ENCODE measurements at places on chromosomes 4 and X.

- H3K27me3 ChIP-seq, result no peaks in the 10 kb centered on the region
- no peak overlapping the region for H3K27ac ChIP-seq
- H3K4me1 ChIP-seq, result no peaks in the 10 kb centered on the region
- H3K36me3 ChIP-seq, result no peaks in the 10 kb centered on the region
These were observed 25.6 kb upstream of the MMRN1 start for GRCh38 chr4:89868999-89869589.

GRCh38 chr4:54063229-54063628, 1.2 kb downstream of the CHIC2 start:
- no peak for DNase-seq
- no peaks in the 10 kb centered on the region for H3K27me3 ChIP-seq
- H3K4me3 ChIP-seq, result peak overlapping the region; percentile 94

DNA sequence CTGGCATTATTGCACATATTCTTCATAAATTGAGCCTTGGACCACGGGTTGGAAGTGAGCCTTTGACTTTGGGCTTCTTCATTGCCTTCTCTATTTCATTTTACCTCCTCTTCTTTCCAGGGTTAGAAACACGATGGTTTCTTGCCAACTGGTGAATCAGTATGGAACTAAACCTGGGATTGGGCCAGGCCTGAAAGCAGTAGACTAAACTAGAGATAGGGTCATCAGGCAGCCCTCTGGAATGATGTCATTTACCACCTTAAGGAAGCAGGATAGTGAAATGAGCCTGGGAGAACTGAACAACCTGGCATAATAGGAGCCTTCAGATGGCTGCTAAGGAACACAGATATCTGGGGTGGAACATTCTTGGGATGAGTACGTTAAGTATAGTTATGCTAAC, 67.5 kb upstream of the ATP8A1 start:
- no peaks in the 10 kb centered on the region for H3K27me3 ChIP-seq
- DNase-seq, result no peak
- H3K27ac ChIP-seq, result no peak overlapping the region
- H3K4me3 ChIP-seq, result no peak overlapping the region

- DNase-seq, result no peak
- H3K27ac ChIP-seq, result no peak overlapping the region
- H3K4me1 ChIP-seq, result peaks cover 7% of the 10 kb centered on the region
- no peak overlapping the region for H3K4me3 ChIP-seq
- H3K36me3 ChIP-seq, result no peaks in the 10 kb centered on the region
These were observed 4.6 kb downstream of the RASSF6 start for GRCh38 chr4:73615613-73616012.

GRCh38 chrX:132758759-132759158, 199.7 kb downstream of the HS6ST2 start:
- H3K27me3 ChIP-seq, result no peaks in the 10 kb centered on the region
- H3K4me3 ChIP-seq, result no peak overlapping the region
- no peak for DNase-seq

- H3K4me3 ChIP-seq, result no peak overlapping the region
- no peaks in the 10 kb centered on the region for H3K27me3 ChIP-seq
- DNase-seq, result no peak
- H3K27ac ChIP-seq, result no peak overlapping the region
These were observed 5.0 kb downstream of the TRIM75 start for GRCh38 chr4:165058666-165059065.

DNA sequence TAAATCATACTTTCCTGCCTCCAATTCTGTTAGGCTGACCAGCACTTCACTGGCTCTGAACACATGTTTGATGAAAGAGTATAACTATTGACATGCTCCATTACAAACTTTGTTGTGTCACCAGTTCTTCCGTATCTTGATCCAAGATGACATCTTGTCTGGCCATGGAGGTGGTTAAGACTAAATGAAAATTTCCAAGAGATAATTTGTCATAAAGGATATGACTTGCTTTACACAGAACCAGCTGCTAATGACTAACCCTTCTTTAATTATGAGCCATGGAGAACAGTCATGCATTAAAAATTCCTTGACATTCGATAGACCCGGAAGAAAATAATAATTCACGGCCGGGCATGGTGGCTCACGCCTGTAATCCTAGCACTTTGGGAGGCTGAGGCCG, 17.7 kb upstream of the N4BP2 start:
- no peaks in the 10 kb centered on the region for H3K4me1 ChIP-seq
- H3K4me3 ChIP-seq, result no peak overlapping the region
- no peaks in the 10 kb centered on the region for H3K27me3 ChIP-seq
- no peak for DNase-seq
- no peak overlapping the region for H3K27ac ChIP-seq
- no peaks in the 10 kb centered on the region for H3K36me3 ChIP-seq

DNA sequence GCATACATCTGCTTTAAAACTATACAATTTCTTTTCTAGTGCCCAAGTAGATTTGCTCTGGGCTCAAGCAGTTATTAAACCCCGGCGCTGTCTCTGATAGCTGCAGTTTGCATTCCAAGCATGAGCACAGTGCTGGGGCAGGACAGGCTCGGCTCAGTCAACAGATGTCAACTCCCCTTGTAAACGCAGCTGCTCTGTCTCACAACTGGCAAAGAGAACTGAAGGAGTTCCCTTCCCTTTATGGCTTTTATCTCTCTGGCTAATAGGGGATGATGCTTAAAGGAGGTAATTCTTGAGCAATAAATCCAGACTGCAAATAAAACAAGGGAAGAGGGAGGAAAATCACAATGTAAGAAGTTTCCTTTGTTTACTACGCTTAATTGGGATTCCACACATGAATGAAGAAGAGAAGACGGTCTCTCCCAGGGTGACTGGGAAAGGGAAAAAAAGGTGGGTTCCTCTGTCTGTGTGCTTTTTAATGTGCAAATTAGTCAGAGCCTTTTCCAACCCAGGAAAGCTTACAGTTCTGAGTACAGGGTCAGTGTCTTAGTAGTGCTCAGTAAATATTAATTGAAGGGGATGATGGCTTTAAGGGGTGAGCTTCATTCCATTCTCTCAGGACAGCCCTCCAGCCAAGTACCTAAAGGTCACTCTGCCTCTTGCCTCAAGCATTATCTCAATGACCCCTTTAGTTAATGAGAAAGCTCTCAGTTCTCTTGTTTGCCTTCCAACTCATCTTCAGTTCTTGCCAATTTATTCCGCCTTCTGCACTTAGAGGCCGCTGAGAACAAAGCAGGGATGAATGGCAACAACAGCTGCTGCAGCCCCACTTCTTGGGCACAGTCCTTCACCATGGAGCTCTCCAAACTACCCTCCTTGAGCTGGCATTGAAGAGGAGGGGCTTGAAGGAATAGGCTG, 155.7 kb upstream of the JADE1 start:
- H3K4me1 ChIP-seq, result no peaks in the 10 kb centered on the region
- peak overlapping the region; percentile 68 for H3K27ac ChIP-seq
- peak; percentile 88 for DNase-seq
- no peaks in the 10 kb centered on the region for H3K36me3 ChIP-seq

- DNase-seq, result no peak
- no peaks in the 10 kb centered on the region for H3K36me3 ChIP-seq
- H3K4me3 ChIP-seq, result no peak overlapping the region
- no peaks in the 10 kb centered on the region for H3K27me3 ChIP-seq
- no peaks in the 10 kb centered on the region for H3K4me1 ChIP-seq
These were observed 10.5 kb upstream of the TIGD2 start for GRCh38 chr4:89100853-89101252.

DNA sequence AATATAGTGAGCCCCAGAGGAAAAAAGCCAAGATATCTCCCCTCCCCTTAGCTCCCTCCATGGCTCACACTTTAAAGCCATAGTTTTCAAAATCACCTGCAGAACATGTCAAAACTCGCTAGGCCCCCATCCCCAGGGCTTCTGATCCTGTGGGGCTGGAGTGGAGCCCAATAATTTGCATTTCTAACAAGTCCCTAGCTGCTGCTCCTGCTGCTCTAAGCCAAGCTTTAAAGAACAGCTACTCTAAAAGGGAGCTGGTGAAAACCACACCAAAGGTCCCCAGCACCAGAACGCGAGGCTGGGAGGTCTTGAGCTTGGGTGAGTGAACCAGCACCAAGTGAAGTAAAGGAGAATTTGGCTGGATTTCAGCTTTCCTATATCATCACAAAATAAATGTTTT, 237.1 kb downstream of the ZNF674 start:
- H3K4me1 ChIP-seq, result no peaks in the 10 kb centered on the region
- no peak overlapping the region for H3K4me3 ChIP-seq
- no peaks in the 10 kb centered on the region for H3K36me3 ChIP-seq
- no peaks in the 10 kb centered on the region for H3K27me3 ChIP-seq
- no peak overlapping the region for H3K27ac ChIP-seq
- no peak for DNase-seq

- H3K36me3 ChIP-seq, result peaks cover 3% of the 10 kb centered on the region
- H3K4me1 ChIP-seq, result peaks cover 24% of the 10 kb centered on the region
- DNase-seq, result no peak
- H3K4me3 ChIP-seq, result no peak overlapping the region
These were observed 196.5 kb downstream of the ARHGAP10 start for GRCh38 chr4:147928400-147928799.

DNA sequence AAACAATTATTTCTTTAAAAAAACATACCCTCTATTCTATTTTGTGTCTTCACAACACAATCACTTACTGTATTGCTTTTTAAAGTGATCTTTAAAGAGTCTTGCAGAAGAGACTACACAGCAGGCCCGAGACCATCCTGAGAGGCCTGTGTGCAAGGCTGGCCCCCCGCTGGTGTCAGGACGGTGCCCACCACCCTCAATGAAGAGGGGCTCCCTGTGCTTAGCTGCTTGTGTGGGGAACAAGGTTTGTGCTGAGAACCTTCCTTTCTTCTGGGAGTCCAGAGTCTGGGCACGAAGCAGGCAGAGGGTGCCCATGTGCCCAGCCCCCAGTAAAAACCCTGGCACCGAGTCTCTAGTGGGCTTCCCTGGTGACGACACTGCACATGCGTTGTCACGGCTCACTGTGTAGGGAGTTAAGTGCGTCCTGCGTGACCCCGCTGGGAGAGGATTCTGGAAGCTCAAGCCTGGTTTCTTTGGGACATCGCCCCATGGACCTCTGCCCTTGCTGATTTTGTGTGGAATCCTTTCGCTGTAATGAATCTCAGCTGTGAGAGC, 22.0 kb downstream of the RGS12 start:
- H3K4me3 ChIP-seq, result no peak overlapping the region
- no peak overlapping the region for H3K27ac ChIP-seq
- no peak for DNase-seq
- H3K36me3 ChIP-seq, result no peaks in the 10 kb centered on the region

GRCh38 chr4:21992330-21992729, 43.8 kb upstream of the KCNIP4 start:
- no peaks in the 10 kb centered on the region for H3K27me3 ChIP-seq
- no peak overlapping the region for H3K27ac ChIP-seq
- H3K36me3 ChIP-seq, result no peaks in the 10 kb centered on the region
- DNase-seq, result no peak
- no peak overlapping the region for H3K4me3 ChIP-seq

DNA sequence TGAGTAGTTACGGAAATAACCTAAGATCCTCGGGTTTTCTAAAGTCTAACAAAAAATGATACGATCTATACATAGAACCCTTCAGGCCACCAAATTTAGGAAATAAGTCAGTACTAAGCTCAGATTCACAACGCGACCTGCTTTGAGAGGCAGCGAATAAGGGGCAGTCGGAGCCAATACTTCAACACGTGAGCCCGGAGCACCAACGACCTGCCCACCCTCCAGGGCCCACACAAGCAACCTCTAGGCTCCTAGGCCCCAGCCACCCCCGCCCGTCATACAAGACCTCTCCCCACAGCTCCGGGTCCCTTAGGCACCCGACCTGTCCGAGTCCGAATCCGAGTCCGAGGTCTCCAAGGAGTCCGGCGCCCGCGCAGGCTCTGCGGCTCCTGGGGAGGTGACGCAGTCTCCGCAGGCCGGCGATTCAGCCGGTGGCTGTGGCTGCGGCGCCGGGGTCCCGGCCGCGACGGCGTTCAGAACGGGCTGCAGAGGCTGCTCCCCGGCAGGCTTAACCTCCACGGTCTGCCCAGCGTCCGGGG, 580 bp downstream of the NAF1 start:
- H3K36me3 ChIP-seq, result peaks cover 24% of the 10 kb centered on the region
- H3K27ac ChIP-seq, result peak overlapping the region; percentile 91
- H3K4me3 ChIP-seq, result peak overlapping the region; percentile 72
- no peaks in the 10 kb centered on the region for H3K27me3 ChIP-seq
- peak; percentile 79 for DNase-seq

DNA sequence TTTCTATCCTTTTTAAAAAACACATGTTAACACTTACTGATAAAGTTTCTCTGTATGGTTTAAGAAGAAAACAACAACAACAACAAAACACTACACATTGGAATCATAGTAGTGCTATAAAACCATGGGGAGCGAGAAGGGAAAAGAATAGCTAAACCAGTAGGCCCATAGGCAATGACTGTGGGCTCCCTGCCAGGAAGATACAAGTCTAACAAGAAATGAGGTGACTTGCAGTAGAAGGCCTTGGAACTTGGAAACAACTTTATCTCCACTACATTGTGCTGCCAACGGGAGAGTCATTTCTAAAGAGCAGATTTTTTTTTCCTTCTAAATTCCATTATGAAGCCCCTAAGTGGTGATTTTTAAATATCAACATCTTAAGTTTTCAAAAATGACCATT, 78.0 kb downstream of the GPC4 start:
- no peaks in the 10 kb centered on the region for H3K36me3 ChIP-seq
- no peaks in the 10 kb centered on the region for H3K27me3 ChIP-seq
- H3K4me3 ChIP-seq, result no peak overlapping the region
- DNase-seq, result no peak
- H3K4me1 ChIP-seq, result no peaks in the 10 kb centered on the region
- H3K27ac ChIP-seq, result no peak overlapping the region

GRCh38 chrX:39063037-39063436, 261.8 kb downstream of the MID1IP1 start:
- H3K36me3 ChIP-seq, result no peaks in the 10 kb centered on the region
- H3K27ac ChIP-seq, result no peak overlapping the region
- DNase-seq, result no peak
- no peak overlapping the region for H3K4me3 ChIP-seq

- no peak overlapping the region for H3K4me3 ChIP-seq
- H3K27ac ChIP-seq, result no peak overlapping the region
- no peaks in the 10 kb centered on the region for H3K4me1 ChIP-seq
These were observed 372.6 kb downstream of the FBXO8 start for GRCh38 chr4:173910891-173911290.

- no peak for DNase-seq
- peaks cover 3% of the 10 kb centered on the region for H3K4me1 ChIP-seq
- H3K27me3 ChIP-seq, result no peaks in the 10 kb centered on the region
- peak overlapping the region; percentile 99 for H3K27ac ChIP-seq
- H3K4me3 ChIP-seq, result no peak overlapping the region
These were observed 160.1 kb downstream of the CBR4 start for GRCh38 chr4:168849997-168850396.

- no peaks in the 10 kb centered on the region for H3K27me3 ChIP-seq
- no peak overlapping the region for H3K4me3 ChIP-seq
- DNase-seq, result no peak
- no peaks in the 10 kb centered on the region for H3K36me3 ChIP-seq
These were observed 155.6 kb downstream of the GBA3 start for GRCh38 chr4:22848332-22848731.

- DNase-seq, result no peak
- no peaks in the 10 kb centered on the region for H3K36me3 ChIP-seq
- H3K27ac ChIP-seq, result no peak overlapping the region
- H3K4me3 ChIP-seq, result no peak overlapping the region
- no peaks in the 10 kb centered on the region for H3K27me3 ChIP-seq
- H3K4me1 ChIP-seq, result no peaks in the 10 kb centered on the region
These were observed 23.2 kb downstream of the IL15 start for GRCh38 chr4:141659539-141659938.

Measured in sigmoid colon (tissue), 7 donors.